ENCODE measurements at places on chromosomes 11 and 22.

GRCh38 chr11:17798716-17799115, 64.1 kb downstream of the KCNC1 start:
- DNase-seq = no peak

DNA sequence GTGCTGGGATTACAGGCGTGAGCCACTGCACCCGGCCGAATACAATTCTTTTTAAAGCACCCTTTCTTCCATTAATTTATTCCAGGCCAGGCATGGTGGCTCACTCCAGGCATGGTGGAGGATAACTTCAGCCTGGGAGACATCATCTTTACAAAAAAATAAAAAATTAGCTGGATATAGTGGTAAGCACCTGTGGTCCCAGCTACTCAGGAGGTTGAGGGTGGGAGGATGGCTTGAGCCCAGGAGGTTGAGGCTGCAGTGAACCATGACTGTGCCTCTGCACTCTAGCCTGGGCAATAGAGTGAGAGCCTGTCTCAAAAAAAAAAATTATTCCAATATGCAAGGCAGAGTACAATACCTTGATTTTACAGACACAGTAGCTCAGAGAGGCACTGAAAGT, 11.4 kb downstream of the TAGLN start:
- DNase-seq = no peak

GRCh38 chr11:74367881-74368280, 30.4 kb downstream of the PGM2L1 start:
- no peak for DNase-seq

DNA sequence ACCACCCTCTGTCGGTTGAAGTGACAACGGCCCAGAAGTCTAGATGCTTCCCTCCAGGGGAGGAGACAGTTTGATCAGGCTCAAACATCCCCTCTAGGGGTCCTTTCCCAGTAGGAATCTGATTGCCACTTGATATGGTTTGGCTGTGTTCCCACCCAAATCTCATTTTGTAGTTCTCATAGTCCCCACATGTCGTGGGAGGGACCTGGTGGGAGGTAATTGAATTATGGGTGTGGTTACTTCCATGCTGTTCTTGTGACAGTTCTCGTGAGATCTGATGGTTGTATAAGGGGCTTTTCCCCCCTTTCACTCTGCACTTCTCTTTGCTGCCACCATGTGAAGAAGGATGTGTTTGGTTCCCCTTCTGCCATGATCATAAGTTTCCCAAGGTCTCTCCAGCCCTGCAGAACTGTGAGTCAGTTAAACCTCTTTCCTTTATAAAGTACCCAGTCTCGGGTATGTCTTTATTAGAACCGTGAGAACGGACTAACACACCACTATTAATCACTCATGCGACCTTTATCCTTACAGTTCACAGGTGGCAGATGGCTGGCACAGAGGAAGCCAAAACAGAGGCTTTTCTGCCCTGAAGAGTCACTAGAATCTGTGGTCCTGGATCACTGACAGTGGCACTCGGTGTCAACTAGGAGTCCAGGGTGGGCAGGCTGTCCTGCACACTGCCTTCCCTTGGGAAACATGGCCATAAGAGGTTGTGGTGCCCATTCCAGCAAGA, 21.6 kb downstream of the ASPHD2 start:
- DNase-seq = no peak

GRCh38 chr11:75668451-75669297, at the start of gene MAP6:
Gene MAP6, minus strand, starts transcription at chr11:75669038. Its CDS starts 669 bp downstream, at chr11:75668369.
- peak; percentile 67 for DNase-seq

DNA sequence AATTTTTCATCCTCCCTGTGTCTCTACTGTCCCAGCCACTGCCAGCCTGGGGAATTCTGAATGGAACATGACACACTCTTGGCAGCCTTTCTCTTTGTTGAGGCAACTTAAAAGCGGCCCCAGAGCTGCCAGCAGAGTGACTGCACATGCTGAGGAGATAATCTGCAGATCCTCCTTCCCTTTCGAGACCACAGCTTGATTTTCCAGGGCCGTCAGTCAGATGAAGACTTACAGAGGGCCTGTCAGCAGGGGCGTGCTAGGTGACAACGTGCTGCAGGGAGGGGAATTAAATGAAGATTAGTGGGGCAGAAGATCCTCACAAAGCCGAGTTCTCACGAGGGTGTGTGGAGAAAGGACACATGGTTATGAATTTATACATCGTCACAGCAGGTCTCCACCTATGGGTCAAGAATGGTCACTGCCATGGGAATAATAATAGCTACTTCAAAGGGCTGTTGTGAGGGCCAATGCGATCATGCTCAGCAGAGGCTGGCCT, 193.5 kb upstream of the PITPNB start:
- DNase-seq = no peak
